ENCODE measurements at places on chromosomes 4 and X.

DNA sequence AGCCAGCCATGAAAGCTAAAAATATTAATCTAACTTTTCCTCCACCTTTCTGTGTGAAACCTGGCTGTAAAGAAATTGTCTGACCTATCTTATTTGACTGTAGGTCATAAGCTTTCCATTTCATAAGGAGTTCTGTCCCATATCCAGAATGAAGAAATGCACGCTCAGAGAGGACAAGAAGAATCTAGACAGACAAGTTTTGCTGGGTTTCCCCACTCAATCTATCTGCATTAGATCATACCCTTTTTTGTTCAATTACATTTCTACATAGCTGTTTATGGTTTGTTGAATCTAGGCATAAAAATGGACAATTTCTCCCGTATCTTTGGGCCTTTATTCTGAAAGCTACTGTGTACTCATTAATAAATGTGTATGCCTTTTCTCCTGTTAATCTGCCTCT is 1495.1 kb downstream of the C4orf33 start:
- DNase-seq, result no peak

DNA sequence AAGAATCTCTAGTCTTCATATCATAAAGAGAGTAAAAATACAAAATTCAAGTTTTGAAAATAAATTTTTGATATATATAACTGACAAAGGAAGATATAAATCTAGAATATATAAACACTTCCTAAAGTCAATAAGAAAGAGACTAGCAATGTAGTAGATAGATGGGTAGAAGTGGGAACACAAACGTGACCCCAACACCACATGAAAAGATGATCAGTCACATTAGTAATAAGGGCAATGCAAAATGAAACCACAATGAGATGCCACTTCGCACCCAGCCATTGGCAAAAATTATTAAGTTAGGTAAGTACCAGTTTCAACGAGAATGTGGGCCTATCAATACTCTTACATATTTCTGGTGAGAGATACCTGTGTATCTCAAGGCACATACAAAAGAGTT is 106.5 kb downstream of the EGF start:
- DNase-seq, result no peak

DNA sequence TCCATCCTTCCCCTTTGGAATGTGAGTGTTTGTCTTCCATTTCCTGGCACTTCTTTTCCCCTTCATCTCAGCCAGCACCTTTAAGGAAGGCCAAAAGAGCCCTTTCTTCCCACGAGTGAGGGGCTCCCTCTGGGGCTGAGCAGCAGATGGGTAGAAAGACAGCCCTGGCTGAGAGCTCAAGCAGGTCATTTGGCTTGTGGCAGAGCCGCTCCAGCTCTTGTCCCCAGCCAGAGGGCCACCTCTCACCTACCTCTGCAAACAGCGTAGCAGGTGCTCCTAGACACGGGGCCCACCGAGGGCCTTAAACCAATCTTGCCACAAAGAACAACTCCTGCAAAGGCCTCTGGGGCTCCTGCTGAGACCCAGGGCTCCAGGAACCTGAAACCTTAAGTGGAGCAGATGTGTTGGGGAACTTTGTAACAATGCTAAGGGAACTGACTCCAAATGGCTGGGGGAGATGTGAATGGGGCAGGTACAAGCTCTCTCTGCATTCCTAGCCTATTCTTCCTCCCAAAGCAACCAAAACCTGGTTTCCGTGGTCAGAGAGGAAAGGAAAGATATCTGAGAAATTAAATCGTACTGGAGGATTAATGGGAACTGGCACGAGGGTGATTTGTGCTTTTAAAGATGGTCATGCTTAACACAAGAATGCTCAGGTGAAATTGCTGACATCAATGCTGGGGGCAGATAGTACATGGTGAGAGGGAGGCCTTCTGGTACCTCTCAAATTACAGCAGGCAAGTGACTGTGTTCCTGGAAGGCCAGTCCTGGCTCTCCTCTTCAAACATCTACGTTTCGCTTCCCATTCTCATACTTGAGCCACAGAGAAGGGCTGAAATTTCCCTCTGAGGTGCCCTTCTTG is 27.0 kb downstream of the TFDP3 start:
- no peak for DNase-seq

DNA sequence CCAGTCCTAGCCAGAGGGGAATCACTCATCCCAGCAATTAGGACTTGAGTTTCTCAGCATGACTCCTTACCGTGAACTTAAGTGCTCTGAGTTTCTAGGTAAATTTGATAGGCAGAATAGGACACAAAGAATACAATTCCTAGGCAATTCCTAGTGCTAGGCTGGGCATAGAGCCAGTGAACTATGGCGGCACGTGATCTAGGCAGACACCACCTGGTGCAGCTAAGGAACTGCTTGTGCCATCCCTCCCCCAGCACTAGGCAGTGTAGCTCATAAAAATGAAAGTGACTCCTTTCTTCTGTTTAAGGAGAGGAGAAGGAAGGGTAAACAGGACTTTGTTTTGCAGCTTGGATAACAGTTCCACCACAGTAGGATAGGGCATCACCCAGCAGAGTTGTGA is 736.3 kb upstream of the PCDH7 start:
- no peak for DNase-seq

DNA sequence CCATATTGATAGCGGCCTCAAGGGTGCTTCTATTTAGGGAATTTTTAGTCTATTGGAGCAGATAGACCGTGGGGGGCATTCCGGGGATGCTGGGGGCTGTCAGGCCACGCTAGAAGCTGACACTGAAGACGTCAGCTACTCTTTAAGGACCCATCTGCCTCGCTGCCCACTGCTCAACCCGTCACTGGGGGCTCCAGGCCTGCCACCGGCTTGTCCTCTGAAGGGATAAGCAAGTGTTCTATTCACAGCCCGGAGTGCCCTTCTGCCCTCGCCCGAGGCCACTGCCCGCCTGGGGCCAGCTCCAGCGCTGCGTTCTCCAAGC is 679 bp upstream of the MSL3 start:
- DNase-seq, result no peak

GRCh38 chr4:165308166-165308565 is 19.3 kb upstream of the MSMO1 start:
- no peak for DNase-seq

- DNase-seq, result no peak
These were observed 83.5 kb upstream of the TSPAN5 start for GRCh38 chr4:98741952-98742351.

GRCh38 chr4:83011689-83012199 is 1.1 kb upstream of the LIN54 start:
- DNase-seq, result no peak

DNA sequence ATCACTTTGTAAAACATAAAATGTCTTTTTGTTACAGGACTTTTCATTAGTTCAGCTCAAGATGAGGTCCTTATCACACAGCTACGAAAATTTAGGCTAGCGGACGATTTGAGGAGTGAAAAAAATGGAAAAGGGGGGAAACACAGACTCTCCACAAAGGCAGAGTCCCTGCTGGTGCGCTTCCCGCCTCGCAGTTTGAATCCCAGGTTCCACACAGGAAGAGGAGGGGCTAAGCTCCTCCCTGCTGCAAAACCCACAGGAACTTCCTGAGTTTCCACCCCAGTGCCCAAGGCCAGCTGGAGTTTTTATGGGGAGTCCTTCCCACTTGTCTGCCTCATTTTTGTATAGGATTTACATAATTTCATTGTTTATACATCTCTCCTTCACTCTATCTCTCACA is 11.2 kb downstream of the ADAM29 start:
- no peak for DNase-seq

- no peak for DNase-seq
These were observed 2429.7 kb downstream of the PCDH7 start for GRCh38 chr4:33149658-33150524.

- peak; percentile 1 for DNase-seq
These were observed 117.4 kb downstream of the ATRX start for GRCh38 chrX:77668391-77669237.

DNA sequence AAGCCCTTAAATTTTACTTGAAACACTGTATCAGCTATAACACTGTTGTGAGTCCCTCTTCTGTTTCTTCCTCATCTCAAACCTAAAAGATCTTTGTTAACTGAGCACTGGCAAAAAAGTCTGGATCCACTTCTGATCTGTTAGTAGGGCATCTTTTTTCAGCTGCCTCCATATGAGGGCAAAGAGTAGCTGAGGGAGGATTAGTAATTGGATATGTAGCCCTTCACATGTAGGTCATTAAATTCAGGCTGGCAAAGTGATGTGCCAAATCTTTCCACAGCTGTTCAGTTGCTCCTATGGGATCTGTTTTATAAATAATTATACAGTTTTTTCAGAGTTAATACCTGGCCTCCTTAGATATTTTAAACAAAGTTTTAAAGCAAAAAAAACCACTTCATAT is 1.1 kb upstream of the TRMT10A start:
- no peak for DNase-seq

DNA sequence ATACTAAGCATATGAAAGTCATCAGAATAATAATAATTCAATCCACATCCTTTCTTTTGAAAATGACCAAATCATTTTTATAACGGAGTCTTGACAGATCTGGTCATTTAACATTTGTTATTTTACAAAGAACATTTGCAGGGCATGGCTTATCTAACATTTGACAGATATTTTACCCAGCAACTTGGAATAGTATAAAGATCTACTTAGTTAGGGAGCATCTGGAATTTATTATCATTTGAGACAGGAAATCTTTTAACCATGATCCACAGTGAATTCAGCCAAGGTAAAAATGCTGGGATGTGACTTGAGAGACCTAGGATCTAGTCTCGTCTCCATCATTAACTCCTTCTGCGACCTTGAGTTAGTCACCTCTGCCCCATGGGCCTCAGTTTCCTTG is 22.4 kb downstream of the STARD8 start:
- DNase-seq, result no peak

GRCh38 chrX:133435544-133436124 is 20.3 kb upstream of the GPC4 start:
- DNase-seq, result no peak

DNA sequence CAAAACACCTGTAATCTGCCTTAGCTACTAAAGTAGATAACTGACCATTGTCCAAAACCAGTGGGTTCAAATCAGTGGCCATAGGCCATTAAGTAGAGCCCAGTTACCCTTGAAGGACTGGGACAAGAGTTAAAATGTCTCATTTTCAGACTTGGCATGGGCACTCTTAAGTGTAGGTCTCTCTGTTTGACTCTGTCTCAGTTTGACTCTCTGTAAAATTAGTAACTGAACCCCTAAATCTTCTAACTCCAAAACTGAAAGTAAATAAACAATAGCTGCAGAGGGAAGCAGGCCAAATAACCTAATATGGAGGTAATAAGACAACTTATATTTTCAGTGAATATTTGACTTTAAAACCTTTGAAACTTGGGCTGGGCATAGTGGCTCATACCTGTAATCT is 89.1 kb downstream of the SLC16A2 start:
- DNase-seq, result no peak

- DNase-seq, result no peak
These were observed 19.1 kb downstream of the WDR17 start for GRCh38 chr4:176084769-176085168.

- no peak for DNase-seq
These were observed 24.1 kb downstream of the CXCL8 start for GRCh38 chr4:73764513-73764912.

GRCh38 chr4:183610613-183611012 is 48.4 kb downstream of the RWDD4 start:
- DNase-seq, result no peak

DNA sequence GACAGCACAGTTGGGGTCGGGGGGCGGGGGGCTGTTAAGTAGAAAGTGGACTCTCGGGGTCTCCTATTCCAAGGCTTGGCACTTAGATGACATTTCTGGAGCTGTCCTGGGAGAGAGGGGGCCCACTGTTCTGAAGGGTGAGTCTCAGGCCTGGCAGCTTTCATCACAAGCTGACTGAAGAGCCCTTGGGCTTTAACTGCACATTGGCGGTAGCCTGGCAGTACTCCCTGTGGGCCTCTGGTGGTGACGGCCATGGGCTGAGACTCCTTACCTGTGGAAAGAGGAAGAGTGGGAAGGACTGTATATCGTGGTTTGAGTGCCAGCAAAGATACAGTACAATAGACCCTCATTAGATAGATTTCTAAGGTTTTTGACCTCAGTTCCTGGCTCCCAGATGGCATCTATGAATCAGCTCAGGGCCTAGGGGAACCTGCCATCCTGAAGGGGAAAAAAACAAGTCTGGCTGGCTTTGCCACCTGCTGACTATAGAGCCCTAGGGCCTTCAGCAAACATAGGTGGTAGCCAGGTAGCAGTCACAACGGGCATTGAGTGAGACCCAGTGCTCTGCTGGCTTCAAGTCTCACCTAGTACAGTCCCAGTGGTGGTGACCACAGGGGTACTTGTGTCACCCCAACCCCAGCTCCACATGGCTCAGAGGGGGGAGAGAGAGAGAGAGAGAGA is 87.9 kb downstream of the ANKRD17 start:
- DNase-seq, result no peak

DNA sequence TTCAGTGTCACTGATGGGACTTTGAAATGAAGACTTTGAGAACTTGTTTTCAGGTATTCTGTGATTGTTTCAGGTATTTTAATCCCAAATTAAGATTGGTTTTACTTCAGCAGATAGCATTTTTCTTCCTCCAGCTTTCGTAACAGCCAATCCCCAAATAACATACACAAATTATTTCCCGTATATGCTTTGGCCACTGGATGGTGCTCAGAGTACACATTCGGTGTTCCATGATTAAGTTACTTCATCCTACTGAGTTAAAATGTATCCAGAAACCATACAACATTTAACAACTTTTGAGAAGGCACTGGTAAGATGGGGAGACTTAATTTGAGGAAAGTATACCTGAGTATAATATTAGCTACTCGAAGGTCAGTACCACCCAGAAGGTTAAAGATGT is 233.4 kb upstream of the FAM47A start:
- no peak for DNase-seq

DNA sequence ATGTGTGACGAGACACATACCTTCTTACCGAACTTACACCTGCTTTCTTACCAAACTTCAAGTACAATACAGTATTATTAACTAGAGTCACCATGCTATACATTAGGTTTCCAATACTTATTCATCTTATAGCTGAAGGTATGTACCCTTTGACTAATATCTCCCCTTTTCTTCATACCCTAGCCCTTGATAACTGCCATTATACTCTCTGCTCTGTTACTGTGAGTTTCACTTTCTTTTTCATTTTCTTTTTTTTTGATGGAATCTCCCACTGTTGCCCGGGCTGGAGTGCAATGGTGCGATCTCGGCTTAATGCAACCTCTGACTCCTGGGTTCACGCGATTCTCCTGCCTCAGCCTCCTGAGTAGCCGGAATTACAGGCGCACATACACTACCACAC is 3.4 kb upstream of the PNMA5 start:
- no peak for DNase-seq

- no peak for DNase-seq
These were observed 512 bp downstream of the NOP14 start for GRCh38 chr4:2962614-2963174.

Data from fibroblast of skin of left biceps (primary cell).